ENCODE measurements at places on chromosomes 1 and 21. TPM values are rescaled to one million over a fixed set of nuclear protein-coding genes. Genes with fewer than 3 reads are reported as not detected.
A peak's percentile ranks its signal among the peaks of the same experiment; 100 is the strongest.

DRAXIN gene
- total RNA-seq = not detected

CLDN17 gene
- not detected for total RNA-seq

INAVA gene
- total RNA-seq = 119 TPM

LAMB3 gene
- 52.9 TPM for total RNA-seq

ERVH48-1 gene
- total RNA-seq = 0.55 TPM

GIPC2 gene
- total RNA-seq = 2.3 TPM

CELA2A gene
- 0.55 TPM for total RNA-seq

HAPLN2 gene
- not detected for total RNA-seq

DNA sequence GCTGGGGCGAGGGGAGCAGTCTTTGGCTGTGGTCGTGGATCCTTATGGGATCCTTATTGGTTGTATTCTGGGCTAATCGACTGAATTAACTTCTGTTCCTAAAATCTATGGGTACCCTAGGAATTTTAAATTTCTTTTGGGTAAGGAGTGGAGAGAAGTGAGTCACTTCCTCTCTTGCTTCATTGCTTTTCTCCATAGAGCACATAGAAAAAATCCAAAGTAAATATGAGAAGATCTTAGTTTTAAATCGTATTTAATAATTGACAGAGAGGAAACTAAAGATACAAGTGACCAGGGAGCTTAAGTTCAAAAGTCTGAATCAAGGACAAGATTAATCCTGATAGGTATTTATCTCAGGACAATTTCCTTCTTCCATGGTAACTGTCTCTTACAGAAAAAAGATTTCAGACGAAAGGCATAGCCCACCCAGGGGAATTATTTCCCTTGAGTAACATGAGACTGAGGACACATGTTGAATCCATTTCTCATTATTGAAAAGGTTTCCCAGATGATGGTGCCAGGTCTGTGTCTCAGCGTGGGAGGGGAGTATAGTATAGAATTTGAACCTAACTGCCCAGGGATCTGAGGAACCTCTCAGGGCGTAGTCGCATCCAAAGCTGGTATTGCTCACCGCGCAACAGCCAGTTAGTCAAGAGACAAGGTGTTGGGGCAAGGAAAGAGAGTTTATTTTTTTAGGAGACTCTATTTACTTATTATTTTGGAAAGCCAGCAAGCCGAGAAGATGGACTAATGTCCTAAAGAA is 28.7 kb upstream of the FASLG start:
- no peaks in the 10 kb centered on the region for H3K4me1 ChIP-seq
- H3K27me3 ChIP-seq = no peaks in the 10 kb centered on the region
- no peak overlapping the region for H3K4me3 ChIP-seq
- no peak overlapping the region for H3K27ac ChIP-seq

DNA sequence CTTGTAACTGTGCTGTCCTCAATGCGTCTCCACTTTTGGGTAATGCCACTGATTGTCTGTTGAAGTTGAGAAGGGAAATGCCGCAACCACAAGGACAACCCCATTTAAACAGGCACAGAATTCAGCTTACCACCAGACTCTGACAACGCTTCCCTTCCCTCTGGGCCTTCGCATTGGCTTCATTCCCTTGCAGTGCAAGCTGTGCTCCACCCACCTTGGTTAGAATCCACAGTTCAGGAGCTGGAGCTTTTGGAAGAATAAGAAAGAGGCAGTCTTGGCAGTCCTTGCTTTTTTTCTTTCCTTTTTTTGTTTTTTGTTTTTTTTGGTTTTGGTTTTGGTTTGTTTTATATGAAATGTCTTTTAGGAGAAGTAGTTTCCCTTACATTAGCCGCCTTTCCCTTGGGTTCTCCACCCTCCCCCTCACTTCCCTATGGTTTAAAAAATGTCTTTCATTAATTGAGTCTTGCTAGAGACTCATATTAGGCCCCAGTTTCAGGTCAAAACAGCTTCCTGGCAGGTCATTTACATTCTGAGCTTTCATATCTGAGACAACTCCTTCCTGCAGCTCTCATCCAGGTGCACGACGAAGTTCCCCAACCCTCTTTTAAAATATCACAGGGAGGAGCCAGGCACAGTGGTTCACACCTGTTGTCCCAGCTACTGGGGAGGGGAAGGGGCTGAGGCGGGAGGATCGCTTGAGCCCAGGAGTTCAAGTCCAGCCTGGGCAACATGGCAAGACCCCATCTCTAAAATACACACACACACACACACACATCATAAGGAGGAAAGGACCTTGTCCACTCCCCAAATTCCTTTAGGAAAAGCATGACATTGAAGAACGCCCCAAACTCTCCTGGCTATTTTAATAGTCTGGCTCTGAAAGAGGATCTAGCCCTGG is 20.7 kb upstream of the LAX1 start:
- H3K27me3 ChIP-seq = no peaks in the 10 kb centered on the region
- H3K27ac ChIP-seq = peak overlapping the region; percentile 56

DNA sequence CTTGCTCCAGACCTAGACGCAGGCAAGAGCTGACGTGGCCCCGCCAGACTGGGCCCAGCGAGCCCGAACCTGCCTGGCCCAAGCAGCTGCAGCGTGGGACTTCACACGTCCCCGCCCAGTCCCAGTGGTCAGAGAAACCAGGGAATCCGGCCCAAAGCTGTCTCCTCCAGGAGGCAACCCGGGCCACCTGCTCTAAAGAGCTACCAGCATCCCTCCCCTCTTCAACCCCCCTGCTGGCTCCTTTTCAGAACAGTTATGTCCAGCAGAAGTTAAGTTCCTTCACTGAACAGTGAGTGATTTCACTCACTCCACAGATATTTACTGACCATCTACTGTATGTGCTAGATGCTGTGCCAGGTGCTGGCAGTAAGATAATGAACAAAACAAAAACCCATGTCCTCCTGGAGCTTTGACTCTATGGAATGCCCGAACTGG is 2.1 kb upstream of the EFNA1 start:
- H3K4me3 ChIP-seq = no peak overlapping the region
- peaks cover 63% of the 10 kb centered on the region for H3K4me1 ChIP-seq
- H3K36me3 ChIP-seq = no peaks in the 10 kb centered on the region
- peaks cover 37% of the 10 kb centered on the region for H3K27me3 ChIP-seq
- peak overlapping the region; percentile 99 for H3K27ac ChIP-seq
- DNase-seq = no peak

DNA sequence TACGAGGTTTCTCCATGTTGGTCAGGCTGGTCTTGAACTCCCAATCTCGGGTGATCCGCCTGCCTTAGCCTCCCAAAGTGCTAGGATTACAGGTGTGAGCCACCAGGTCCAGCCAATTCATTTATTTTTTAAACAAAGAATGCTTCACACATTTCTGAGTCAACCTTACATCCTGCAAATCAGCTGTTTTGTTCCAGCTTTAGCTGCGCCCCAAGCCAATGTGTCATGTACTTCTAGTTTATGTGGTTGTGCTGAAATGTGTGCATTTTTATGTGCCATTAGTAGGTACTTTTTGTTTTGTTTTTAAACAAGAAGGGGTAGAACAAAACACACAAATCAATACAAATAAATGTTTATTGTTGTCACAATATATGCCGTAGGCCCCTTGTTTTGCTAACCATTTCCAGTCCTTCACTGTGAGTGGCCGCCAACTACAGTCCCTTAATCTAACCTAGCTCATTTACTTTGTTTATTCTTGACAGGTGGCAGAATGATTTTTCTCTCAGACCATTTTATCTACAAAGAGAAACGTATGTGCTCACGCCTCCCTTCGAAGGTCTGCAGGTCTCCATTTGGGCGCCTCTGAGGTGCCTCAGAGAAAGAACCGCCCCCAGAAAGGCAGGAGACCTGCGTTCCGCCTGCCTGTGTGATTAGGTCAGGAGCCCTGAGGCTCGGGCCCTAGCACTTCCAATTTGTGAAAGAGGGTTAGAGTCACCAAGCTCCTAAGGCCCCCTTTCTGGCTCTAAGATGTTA is 2.8 kb upstream of the CASQ2 start:
- peak; percentile 28 for DNase-seq
- H3K36me3 ChIP-seq = no peaks in the 10 kb centered on the region
- H3K27ac ChIP-seq = peak overlapping the region; percentile 79

- no peak overlapping the region for H3K4me3 ChIP-seq
- no peak overlapping the region for H3K27ac ChIP-seq
- H3K4me1 ChIP-seq = peaks cover 27% of the 10 kb centered on the region
- no peak for DNase-seq
These were observed 91.4 kb downstream of the ITPKB start for GRCh38 chr1:226647719-226648118.

- H3K36me3 ChIP-seq = no peaks in the 10 kb centered on the region
- H3K4me1 ChIP-seq = peaks cover 36% of the 10 kb centered on the region
- H3K27me3 ChIP-seq = no peaks in the 10 kb centered on the region
- DNase-seq = no peak
These were observed 32.7 kb upstream of the POFUT2 start for GRCh38 chr21:45320261-45321025.

GRCh38 chr1:58572690-58573089 is 4.4 kb downstream of the TACSTD2 start:
- no peaks in the 10 kb centered on the region for H3K36me3 ChIP-seq
- DNase-seq = peak; percentile 55
- no peak overlapping the region for H3K4me3 ChIP-seq
- peaks cover 18% of the 10 kb centered on the region for H3K4me1 ChIP-seq

DNA sequence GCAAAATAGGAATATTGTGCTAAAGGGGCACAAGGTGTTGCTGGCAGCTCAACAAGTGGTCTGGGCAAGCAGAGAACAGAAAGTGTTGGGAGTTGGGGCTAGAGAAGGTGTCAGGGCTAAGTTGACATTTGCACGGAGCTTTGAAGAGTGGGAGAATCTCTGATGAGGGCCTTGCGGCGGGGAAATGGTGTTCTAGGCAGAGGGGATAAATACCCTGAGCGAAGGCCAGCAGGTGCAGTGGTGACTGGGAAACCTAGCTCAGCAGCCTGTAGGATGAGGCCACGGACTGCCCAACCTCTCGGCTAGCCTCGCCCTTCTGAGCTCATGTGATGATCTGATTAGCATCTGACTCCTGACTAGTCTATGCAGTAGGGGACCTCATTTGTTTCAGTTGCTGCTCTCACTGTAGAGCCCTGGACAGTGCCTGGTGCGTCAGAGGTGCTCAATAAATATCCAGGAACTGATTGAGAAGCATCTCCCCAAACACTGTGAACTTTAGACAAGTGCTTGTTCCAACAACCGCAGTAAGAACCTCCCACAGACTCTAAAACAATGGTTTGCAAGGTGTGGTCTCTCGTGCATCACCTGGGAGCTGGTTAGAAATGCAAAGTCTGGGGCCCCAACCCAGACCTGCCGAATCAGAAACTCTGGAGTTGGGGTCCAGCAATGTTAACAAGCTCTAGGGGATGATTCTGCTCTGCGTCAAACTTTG is 1.0 kb upstream of the FOXO6 start:
- peak overlapping the region; percentile 64 for H3K4me3 ChIP-seq
- H3K27ac ChIP-seq = no peak overlapping the region
- H3K36me3 ChIP-seq = no peaks in the 10 kb centered on the region
- peak; percentile 59 for DNase-seq
- H3K4me1 ChIP-seq = peaks cover 18% of the 10 kb centered on the region

DNA sequence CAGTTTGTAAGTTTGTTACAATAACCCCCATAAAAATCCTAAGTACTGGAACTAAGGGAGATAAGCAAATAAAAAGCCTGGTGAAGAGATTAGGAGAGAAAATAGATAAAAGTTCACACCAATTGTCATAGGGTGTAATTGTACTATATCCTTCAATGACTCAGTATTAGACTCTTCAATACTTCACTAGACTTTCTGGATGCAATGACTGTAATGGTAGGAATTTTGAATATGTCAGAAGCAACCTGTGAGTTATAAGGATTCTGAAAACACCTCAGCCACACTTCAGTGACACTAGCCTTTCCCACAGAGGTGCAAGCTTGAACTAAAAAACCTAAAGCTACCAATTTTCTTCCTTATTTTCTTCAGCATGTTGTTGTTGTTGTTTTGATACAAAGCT is 147.9 kb downstream of the PTGER3 start:
- no peaks in the 10 kb centered on the region for H3K4me1 ChIP-seq
- H3K36me3 ChIP-seq = no peaks in the 10 kb centered on the region
- H3K27ac ChIP-seq = no peak overlapping the region
- no peak overlapping the region for H3K4me3 ChIP-seq
- no peak for DNase-seq

GRCh38 chr1:69246109-69246508 is 321.6 kb upstream of the LRRC7 start:
- DNase-seq = no peak
- no peak overlapping the region for H3K4me3 ChIP-seq
- H3K27ac ChIP-seq = no peak overlapping the region
- no peaks in the 10 kb centered on the region for H3K27me3 ChIP-seq

GRCh38 chr1:9873992-9874391 is 36.1 kb downstream of the CTNNBIP1 start:
- no peak overlapping the region for H3K4me3 ChIP-seq
- no peaks in the 10 kb centered on the region for H3K27me3 ChIP-seq
- H3K36me3 ChIP-seq = peaks cover 31% of the 10 kb centered on the region
- H3K4me1 ChIP-seq = peaks cover 25% of the 10 kb centered on the region

DNA sequence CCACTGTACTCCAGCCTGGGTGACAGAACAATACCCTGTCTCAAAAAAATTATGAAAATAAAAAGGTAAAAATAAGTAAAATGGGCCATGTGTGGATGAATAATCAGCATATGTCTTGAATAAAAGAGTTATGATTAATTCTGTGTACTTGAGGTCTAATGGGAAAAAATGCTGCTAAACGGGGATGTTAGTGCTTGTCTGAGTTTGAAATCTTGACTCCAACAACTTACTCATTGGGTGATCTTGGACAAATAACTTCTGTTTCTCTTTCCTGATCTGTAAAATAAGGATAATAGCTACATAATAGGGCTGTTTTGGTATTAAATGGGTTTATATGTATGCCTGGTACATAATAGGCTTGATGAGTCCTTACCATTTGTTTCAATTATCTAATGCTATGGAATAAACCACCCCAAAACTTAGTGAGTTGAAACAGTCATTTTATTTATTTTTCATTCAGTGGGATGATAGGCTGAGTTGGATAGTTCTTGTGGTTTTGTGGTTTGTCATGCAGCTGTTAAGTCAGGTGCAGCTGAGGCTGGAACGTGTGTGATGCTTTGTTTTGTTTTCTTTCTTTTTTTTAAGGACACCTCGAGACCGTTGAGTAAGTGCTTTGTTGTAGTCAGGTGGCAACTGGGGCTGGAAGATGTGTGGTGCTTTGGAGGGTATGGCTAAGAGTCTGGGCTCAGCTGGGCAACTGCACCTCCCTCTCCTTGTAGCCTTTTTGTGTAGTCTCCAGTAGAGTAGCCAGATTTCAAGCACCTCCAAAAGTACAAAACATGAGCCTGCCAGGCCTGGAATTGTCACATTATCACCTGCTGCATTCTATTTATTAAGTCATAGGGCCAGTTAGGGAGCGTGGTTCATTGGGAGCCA is 4.9 kb downstream of the MDM4 start:
- H3K27ac ChIP-seq = no peak overlapping the region
- peaks cover 73% of the 10 kb centered on the region for H3K4me1 ChIP-seq
- H3K27me3 ChIP-seq = no peaks in the 10 kb centered on the region
- DNase-seq = no peak

All from stomach (tissue), 19 donors.